Activated T-cell treated with anti-CD3 and anti-CD28 coated beads for 24 hours (primary cell): ENCODE measurements at places on chromosomes 4 and X.

GRCh38 chr4:81503586-81503985 lies 31.9 kb upstream of the RASGEF1B start:
- DNase-seq: no peak

DNA sequence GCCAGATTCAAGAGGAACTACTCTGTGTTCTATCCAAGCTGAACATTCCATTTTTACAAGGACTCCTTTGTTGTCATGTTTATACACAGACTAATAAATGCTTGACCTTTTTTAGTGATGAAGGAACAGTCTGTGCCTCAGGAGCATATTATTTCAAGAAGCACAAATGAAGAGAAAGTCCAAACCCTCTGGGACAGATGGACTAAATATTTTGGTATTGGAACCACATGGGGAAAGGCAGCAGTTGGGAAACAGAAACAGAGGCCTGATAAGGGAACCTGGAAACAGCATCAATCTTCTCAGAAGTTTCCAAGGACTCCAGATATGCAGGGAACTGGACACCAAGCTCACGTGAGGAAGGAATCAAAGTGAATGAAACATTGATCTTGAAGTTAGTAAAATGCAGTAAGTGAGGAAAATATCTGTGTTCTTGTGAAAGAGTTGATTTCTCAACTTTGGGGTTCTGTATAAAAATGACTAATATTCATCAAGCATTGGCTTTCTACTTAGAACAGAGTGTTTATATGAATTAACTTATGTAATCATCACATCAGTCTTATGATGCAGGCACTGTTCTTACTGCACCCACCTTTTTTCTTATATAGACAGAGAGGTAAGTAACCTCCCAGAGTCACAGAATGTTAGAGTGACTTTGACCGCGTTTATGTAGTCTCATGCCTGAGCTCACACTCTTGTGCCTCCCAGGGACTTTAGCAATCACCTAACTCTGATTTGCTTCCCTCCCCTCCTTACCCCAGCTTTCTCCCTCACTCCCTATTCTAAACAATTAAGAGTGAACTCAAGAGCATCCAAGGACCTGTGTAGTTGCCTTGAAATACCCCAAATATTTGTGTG lies 148.9 kb upstream of the JADE1 start:
- no peak for DNase-seq

GRCh38 chr4:116755051-116755450 lies 330.3 kb downstream of the TRAM1L1 start:
- DNase-seq: no peak

DNA sequence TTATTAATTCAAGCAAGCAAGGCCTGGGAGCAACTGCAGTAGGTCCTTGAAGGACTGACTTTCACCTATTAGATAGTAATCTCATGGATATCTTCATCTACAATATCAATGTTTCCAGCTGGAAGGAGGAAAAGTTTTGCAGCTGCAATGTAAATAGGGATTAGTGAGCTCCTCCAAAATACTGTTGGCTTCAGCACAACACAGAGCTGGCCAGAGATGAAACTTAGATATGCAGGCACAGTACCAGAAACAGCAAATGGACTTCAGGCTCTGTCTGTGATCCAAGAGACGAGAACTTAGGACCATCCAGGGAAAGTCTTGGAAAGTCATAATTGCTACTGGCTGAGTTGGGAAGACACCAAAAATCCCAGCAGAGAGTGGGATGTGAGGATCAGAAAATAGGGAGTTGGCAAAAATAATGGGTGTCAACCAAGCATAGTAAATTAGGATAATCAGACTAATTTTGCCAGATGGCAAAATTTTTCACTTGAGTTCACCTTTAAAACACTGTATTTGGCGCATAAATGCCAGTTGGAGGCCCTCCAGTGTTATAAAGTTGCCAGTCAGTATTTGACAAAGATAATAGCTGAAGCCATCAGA lies 57.5 kb downstream of the PARM1 start:
- no peak for DNase-seq

GRCh38 chrX:40244980-40245379 lies 147.2 kb upstream of the BCOR start:
- DNase-seq: peak; percentile 0

- DNase-seq: no peak
Observed at GRCh38 chr4:57492251-57492878, 382.2 kb upstream of the IGFBP7 start.

- DNase-seq: no peak
Observed at GRCh38 chr4:27911047-27911446, 1050.4 kb downstream of the STIM2 start.

GRCh38 chr4:127622621-127622920 lies 10.2 kb upstream of the INTU start:
- DNase-seq: no peak

GRCh38 chr4:116092961-116093360 lies 979.5 kb upstream of the NDST4 start:
- no peak for DNase-seq
